ENCODE measurements at places on chromosomes 13 and 19.
A peak's percentile ranks its signal among the peaks of the same experiment; 100 is the strongest.

DNA sequence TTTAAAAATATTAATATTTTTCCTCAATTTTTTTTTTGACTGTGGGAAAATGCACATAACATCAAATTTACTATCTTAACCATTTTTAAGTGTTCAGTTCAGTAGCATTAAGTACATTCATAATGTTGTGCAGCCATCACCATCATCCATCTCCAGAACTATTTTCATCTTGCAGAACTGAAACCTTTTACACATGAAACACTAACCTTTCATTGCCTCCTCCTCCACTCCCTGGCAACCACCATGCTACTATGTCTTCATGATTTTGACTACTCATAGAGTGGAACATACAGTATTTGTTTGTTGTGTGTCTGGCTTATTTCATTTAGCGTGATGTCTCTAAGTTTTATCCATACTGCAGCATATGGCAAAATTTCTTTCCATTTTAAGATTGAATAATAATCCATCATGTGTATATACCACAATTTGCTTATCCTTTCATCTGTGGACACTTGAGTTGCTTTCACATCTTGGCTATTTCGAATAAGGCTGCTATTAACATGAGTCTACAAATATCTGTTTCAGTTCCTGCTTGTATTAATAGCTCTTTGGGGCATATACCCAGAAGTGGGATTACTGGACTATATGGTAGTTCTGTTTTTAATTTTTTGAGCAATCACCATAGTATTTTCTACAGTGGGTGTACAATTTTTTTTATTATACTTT is 376.4 kb downstream of the MTUS2 start:
- no peak for DNase-seq

GRCh38 chr13:28012383-28012782 is 23.9 kb upstream of the URAD start:
- no peak for DNase-seq

DNA sequence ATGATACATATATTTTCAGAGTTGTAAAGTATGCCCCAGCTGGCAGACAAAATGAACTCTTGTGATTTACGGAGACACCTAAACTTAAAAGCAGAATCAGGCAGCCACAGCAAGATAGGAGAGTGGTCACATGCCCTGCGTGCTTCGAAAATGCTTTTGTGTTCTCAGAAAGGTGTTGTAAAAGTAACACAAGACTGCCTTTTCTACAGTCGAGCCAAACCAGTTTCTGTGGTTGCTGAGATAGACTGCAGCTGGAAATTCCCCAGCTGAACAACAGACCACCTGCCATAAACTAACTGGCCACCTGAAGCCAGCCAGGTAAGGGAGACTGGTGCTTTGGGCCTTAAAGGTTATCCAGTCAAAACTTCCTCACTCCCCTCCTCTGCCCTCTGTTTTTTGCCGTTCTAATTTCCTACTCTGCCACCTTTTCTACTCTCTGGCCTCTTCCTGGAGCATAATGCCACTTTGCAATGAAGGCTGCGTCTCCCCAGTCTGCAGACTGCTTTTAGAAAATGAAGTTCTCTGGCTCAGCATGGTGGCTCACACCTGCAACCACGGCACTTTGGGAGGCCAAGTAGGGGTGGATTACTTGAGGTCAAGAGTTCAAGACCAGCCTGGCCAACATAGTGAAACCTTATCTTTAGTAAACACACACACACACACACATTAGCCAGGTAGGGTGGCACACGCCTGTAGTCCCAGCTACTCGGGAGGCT is 381.2 kb upstream of the SLITRK1 start:
- no peak for DNase-seq

GRCh38 chr19:46391296-46392251 is 21.8 kb downstream of the CCDC8 start:
- DNase-seq = no peak

- DNase-seq = no peak
Measured at GRCh38 chr13:43516401-43516833, 270.4 kb downstream of the ENOX1 start.

DNA sequence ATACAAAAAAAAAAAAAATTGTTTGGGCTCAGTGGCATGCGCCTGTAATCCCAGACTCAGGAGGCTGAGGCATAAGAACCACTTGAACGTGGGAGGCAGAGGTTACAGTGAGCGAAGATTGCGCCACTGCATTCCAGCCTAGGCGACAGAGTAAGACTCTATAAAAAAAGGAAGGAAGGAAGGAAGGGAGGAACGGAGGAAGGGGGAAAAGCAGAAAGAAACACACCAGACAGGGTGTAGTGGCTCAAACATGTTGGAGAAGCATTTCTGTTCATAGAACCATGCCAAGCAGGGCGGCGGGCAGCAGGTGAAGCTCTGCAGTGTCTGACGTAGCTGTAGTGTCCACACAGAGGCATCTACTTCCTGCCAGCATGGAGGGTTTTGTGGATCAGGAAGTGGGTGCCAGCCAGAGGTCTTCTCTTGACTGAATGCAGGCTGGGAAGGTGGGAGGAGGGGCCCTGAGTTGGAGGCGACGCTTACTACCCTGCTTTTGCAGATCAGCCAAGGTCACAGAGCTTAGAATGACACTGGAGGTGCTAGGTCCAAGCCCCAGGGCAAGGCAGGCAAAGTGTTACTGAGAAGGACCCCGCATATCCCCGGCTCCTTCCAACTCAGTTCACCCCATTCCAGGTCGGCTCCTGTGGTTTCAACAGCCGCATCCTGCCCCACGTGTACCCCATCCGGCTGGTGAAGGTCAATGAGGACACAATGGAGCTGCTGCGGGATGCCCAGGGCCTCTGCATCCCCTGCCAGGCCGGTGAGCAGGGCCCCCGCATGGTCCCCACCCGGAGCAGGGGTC is 11.6 kb upstream of the PGLS start:
- DNase-seq = no peak

GRCh38 chr13:76296751-76297150 is 589.5 kb downstream of the KCTD12 start:
- DNase-seq = no peak

GRCh38 chr19:42330241-42330711 is 4.8 kb downstream of the MEGF8 start:
- DNase-seq = no peak

GRCh38 chr13:50124536-50125303 is 109.5 kb downstream of the KCNRG start:
- peak; percentile 93 for DNase-seq

DNA sequence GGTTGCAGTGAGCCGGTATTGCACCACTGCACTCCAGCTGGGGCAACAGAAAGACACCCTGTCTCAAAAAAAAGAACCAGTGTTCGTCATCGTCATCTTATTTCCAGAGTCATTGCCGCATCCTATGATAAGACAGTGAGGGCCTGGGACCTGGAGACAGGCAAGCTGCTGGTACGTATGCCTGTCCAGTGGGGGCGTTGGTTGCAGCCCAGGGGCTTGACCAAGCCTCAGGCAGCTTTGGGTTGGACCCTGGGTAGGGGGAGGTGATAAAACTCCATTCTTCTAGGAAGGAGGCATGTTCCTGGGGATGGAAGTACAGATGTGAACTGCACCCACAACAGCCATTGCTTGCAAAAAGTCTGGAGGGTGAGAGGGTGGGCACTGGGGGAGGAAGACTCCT is 15.6 kb downstream of the WDR88 start:
- no peak for DNase-seq

DNA sequence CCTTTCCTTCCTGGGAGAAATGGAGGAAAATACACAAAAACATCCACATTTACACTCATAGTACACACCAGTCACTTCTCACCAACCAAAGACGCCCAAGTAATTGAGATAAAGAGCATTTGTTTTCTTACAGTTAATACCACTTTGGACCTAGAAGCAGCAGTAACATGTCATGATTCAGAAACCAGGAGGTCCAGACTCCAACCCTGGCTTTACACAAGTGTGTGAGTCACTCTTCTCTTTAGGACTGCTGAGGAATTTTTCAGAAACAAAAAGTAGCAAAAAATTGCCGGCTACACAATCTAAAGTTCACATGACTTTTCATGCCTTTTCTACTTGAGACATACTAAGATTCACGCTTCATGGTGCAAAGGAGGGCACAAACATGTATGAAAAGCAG is 42.1 kb downstream of the TUBGCP3 start:
- no peak for DNase-seq

DNA sequence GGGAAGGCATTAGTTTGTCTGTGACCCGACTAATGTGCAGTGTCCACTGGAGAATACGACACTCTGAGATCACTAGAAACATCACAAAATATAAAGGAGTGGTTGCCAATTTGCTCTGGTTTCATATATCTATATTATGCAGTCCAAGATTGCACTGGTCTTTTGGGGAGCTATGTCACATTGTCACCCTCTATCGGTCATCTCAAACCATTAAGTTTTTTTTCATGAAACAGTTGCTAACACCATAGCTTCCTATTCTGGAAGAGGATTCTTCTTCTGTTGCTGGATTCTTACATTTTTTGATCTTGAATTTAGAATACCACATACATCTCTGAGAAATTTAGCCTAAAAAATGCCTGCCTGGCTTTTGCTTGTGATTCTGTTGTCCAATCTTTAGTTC is 168.6 kb downstream of the LACC1 start:
- DNase-seq = no peak

- DNase-seq = no peak
Measured at GRCh38 chr13:29498426-29499040, 97.0 kb downstream of the SLC7A1 start.

GRCh38 chr19:35011737-35012682 is 11.9 kb downstream of the GRAMD1A start:
- DNase-seq = no peak

DNA sequence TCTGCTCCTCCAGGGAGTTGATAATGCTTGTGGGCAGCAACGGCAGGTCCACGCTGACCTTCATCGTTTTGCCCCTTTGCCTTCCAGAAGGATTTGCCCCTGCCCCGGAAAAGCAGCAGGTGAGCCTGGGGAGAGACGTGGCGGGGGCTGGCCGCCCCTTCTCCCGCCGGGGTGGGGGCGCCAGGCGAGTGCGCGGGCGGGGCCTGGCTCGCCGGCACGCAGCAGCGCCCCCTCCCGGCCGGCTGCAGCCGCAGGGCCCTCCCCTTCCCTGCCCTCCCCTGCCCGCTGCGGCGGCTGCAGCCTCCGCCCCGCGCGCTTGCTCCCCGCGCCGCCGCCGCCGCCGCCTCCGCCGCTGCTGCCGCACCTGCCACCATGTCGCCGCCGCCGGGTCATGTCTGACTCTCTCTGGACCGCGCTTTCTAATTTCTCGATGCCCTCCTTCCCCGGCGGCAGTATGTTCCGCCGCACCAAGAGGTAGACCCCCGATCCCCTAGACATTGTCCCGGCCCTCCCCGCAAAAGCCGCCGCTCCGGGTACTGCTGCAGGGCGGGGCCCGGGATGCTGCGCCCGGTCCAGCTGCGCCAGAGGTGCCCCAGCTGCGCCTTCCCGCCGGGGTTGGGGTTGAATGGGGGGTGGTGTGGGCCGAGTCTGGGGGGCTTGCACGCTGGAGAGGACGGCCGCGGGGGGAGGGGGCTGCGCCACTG is at the start of gene MAST1:
MAST1 (plus strand) TSS at position 334 of the 704 bp plus-strand sequence; CDS start at position 392, 58 bp downstream.
- DNase-seq = peak; percentile 30

- no peak for DNase-seq
Measured at GRCh38 chr13:26406791-26407190, 150.7 kb upstream of the WASF3 start.

All from activated T-helper 1 cell treated with Interleukin-2 at 50 U/mL for 16 hours (primary cell).